ENCODE measurements at places on chromosomes 13 and 19.
A peak's percentile ranks its signal among the peaks of the same experiment; 100 is the strongest.

GRCh38 chr19:6491802-6492592, 10.1 kb downstream of the TUBB4A start:
- H3K27ac ChIP-seq = no peak overlapping the region
- H3K4me1 ChIP-seq = no peaks in the 10 kb centered on the region
- H3K36me3 ChIP-seq = no peaks in the 10 kb centered on the region
- H3K27me3 ChIP-seq = no peaks in the 10 kb centered on the region
- no peak overlapping the region for H3K4me3 ChIP-seq
- no peak for DNase-seq

DNA sequence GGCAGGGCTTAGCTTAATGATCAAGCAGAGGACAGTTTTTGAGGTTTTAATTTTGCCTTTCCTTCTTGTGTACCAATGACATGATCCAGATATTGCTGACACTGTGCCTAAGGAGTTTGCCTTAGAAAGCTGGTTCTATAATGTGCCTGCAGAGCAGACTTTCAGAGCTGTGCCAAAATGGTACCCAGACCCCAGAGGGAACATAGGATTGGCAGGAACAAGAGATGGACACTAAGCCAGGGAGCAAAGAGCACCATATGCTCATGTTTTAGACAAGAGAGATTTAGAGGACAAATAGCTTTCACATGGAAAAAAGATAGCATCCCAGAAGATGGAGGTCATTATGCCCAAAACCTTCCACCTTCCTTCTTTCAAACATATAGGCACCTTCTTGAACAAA, 1241.5 kb upstream of the SPRY2 start:
- DNase-seq = no peak
- H3K27ac ChIP-seq = no peak overlapping the region
- no peaks in the 10 kb centered on the region for H3K36me3 ChIP-seq
- no peaks in the 10 kb centered on the region for H3K27me3 ChIP-seq
- H3K4me3 ChIP-seq = no peak overlapping the region

GRCh38 chr13:29679396-29680053, 84.0 kb upstream of the SLC7A1 start:
- H3K36me3 ChIP-seq = no peaks in the 10 kb centered on the region
- H3K27me3 ChIP-seq = no peaks in the 10 kb centered on the region
- H3K4me3 ChIP-seq = no peak overlapping the region
- H3K27ac ChIP-seq = no peak overlapping the region

DNA sequence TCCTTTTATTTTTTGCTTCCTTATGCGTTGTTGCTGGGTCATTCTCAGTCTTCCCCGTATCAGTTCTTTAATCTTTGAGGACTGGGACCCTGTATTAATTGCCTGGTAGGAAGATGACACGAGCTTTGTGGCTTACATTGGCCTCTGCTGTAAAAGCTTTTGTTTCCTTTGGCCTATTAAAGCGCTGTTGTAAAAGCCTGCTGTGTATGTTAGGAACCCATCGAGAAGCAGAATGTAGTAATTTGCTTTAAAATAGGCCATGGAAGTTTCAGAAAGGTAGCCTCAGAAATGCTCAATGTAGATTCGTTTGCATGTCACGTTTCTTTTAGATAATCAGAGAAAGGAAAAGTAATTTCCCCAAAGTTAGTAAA, 257.5 kb upstream of the STARD13 start:
- no peaks in the 10 kb centered on the region for H3K27me3 ChIP-seq
- no peak for DNase-seq
- peak overlapping the region; percentile 85 for H3K27ac ChIP-seq

DNA sequence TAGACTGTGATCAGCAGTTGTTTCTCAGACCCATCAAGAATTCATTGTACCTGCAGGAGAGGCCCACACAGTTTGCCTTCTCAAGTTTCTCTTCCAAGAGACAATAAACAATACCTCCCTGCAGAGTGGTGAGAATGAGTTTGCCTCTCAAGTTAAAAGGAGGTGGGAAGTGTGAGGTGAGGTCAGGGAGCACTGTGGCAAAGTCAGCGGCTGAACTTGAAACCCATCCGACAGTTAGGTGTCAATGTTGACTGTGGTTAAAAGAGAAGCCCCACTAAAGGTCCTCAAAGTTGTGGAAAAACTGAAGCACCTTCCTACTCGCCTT, 72.9 kb upstream of the TSC22D1 start:
- H3K27me3 ChIP-seq = no peaks in the 10 kb centered on the region
- H3K4me3 ChIP-seq = no peak overlapping the region
- no peaks in the 10 kb centered on the region for H3K36me3 ChIP-seq
- peaks cover 10% of the 10 kb centered on the region for H3K4me1 ChIP-seq
- no peak overlapping the region for H3K27ac ChIP-seq

DNA sequence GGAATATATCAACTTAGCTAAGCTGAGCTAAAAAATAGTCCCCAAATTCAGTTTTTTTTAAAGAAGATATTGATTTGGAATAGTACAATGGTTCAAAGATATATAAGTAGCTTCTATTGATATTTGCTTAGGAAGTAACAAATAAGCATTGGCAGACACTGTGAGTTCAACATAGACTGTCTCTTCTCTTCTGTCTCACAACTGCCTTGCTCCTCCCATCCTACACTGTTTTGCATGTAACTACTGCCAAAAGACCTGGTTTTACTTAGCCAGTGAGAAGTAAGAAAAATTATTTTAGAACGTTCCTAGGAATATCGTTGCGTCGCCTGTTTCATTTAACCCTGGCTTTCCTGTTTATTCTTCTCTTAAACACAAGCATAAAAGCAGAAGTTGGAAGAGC, 859.0 kb upstream of the SPRY2 start:
- H3K4me1 ChIP-seq = no peaks in the 10 kb centered on the region
- no peak overlapping the region for H3K4me3 ChIP-seq
- no peaks in the 10 kb centered on the region for H3K27me3 ChIP-seq
- no peak for DNase-seq

DNA sequence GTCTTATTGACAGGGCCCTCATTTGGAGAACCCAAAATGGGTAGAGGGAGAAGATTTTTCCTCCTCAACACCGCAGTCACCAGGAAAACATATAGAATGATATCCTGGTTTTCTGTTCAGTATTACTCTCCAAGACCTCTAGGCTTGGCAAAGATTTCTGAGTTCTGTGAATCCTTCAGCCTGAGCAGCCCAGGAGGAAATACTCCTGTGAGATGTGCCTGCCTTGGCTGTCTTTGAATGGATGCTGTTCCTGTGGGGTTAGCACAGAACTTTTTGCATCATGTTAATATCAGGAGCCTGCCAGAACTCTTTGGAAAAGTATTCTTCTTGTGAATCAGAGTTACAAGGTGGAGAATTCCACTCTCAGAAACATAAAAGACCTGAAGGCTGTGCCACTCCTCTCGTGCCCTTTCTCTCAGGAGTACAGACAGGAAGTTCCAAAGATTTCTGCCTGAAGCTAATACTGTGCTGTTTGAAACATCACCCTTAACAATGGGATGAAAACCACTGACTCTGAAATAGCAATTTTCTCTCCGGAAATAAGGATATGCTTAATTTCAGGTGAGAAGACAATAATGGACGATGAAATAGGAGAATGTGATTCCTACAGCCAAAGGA, 520.1 kb upstream of the NBEA start:
- no peaks in the 10 kb centered on the region for H3K36me3 ChIP-seq
- H3K4me3 ChIP-seq = no peak overlapping the region
- no peak overlapping the region for H3K27ac ChIP-seq
- peaks cover under 1% of the 10 kb centered on the region for H3K4me1 ChIP-seq

GRCh38 chr19:16721051-16721450, 1.4 kb downstream of the NWD1 start:
- DNase-seq = no peak
- H3K36me3 ChIP-seq = no peaks in the 10 kb centered on the region
- no peaks in the 10 kb centered on the region for H3K27me3 ChIP-seq
- H3K27ac ChIP-seq = no peak overlapping the region

- H3K4me3 ChIP-seq = no peak overlapping the region
- no peak overlapping the region for H3K27ac ChIP-seq
- H3K36me3 ChIP-seq = peaks cover 91% of the 10 kb centered on the region
- no peak for DNase-seq
Measured at GRCh38 chr19:19347401-19348110, 26.9 kb downstream of the MAU2 start.
